ENCODE measurements at places on chromosomes 1 and 21. TPM values are rescaled to one million over a fixed set of nuclear protein-coding genes. Genes with fewer than 3 reads are reported as not detected.

AADACL3 gene
- total RNA-seq: not detected

LDLRAD2 gene
- not detected for total RNA-seq

SGIP1 gene
- total RNA-seq: 22.1 TPM

PTPN7 gene
- not detected for total RNA-seq

Measured in vein endothelial cell (primary cell).